ENCODE measurements at places on chromosomes 11 and 22.

- DNase-seq, result no peak
Measured at GRCh38 chr11:69193151-69193550, 37.4 kb downstream of the SMIM38 start.

DNA sequence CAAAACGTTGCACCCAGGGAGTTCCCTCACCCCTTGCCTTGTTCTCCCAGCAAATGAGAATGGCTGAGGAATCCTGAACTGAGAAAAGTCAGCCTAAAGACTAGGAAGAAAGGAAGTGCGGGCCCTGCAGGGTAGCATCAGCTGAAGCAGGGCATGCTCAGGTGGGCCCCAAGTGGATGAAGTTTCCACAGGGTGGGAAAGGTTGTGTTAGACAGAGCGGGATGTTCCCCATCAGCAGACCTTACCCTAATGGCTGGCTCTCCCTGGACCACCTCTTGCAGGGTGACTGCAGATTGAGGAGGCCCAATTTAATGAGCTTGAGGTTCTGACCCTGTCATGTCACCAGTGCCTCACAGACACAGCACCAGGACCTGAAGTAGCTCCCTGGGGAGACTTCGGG is 81.5 kb upstream of the MYOD1 start:
- no peak for DNase-seq

DNA sequence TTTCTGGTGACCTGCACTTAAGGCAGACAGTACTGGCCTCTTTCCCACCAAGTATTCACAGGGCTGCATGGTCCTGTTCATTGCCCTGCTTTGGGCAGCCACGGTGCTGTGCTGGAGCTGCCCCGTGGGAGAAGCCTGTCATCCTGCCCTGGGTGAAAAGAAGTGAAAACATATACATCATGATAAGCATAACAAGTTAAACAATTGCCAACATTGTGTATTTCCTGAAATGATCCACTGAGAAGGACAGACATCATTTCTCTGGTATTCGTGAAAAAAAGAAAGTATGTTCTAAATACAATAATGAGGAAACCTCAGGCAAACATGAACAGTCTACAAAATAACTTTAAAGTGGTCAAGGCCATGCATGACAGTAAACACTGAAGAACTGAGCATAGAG is 393.1 kb downstream of the TMEM135 start:
- no peak for DNase-seq

DNA sequence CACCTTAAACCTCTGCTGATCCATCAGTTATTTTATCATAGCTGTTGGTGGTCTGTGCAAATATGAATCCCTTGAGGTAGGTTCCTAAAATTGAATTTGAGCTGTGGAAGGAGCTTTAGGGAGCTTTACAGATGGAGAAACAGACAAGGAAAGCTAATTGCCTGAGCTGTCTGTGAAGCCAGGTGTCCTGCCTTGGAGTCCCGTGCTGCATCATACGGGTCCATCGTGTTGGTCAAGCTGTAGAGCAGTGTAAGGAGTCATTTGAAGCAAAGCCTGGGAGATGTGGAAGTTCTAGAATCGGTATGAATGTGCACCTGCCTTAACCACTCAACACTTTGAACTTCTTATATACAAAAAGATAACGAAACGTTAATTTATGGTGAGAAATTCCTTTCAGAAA is 1.0 kb downstream of the POLA2 start:
- no peak for DNase-seq

DNA sequence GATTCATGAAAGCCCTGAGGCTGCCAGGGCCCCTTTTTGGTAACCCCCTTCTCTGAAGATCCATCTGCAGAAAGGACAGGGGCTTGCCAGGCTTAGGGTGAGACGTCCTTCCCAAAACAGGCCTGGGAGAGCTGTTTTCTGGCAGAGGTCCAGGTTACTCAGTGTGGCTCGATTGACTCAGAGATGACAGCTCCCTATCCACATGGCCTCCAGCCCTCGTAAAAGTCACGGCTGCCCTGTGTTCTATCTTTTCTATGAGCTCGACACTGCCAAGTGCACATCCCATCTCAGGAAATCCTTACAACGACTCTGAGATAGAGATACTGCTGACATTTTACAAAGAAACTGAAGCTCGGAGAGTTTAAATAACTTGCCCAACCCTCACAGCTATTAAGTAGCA is 20.4 kb downstream of the ADAMTS8 start:
- no peak for DNase-seq

DNA sequence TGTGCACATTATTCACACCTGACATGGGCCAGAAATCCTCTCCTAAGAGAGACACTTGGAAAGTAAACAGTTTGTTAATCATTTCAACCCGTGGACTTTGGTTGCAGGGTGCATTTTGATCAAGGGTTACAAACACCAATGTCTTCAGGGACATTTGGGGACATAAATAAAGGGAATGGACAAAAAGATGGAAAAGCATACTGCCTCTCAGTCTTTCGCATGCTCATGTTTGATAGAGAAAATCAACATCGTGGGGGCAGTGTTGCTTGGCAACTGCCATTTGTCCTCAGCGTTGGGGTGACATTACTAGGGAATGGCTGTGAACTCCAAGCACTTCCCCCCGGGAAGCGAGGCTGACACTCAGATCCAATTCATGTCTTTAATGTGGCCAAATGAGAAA is 114.7 kb upstream of the OR4B1 start:
- no peak for DNase-seq

DNA sequence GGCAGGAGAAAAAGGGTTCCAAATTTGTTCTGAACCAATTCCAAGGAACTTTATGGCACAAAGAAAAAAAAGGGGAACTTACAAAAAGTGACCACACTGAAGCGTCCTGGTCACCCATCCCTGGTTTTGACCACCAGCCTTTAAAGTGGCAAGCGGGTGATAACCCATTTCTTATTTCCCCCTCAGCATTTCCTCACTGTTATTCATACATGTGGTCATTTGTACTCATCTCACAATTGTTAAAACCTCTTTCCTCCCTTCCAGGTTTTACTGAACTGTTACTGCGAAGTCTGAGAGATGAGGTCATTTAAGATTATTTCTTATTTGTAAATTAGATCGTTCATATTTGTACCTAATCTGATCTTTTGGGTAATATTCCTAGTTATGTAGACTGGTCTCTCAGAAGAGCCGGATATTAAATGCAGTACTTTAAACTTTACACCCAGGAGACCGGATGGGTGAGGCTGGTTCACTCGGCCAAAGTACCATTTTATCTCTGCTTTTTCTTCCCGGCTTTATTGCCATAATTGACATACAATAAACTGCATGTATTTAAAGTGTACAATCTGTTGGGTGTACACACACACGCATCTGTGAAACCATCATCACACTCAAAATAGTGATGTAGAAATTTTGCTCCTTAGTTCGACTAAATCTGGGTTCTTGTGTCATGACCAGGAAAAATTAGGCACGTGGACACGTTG is 47.0 kb downstream of the CDPF1 start:
- DNase-seq, result no peak

- no peak for DNase-seq
Measured at GRCh38 chr22:17137861-17138425, 16.8 kb upstream of the TMEM121B start.

DNA sequence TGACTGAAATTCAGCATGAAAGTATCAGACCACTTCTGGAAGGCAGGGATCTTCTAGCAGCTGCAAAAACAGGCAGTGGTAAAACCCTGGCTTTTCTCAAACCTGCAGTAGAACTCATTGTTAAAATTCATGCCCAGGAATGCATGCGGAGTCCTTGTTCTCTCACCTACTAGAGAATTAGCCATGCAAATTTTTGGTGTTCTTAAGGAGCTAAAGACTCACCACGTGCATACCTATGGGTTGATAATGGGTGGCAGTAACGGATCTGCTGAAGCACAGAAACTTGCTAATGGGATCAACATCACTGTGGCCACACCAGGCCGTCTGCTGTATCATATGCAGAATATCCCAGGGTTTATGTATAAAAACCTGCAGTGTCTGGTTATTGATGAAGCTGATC is 19.1 kb downstream of the ZBTB44 start:
- DNase-seq, result no peak

DNA sequence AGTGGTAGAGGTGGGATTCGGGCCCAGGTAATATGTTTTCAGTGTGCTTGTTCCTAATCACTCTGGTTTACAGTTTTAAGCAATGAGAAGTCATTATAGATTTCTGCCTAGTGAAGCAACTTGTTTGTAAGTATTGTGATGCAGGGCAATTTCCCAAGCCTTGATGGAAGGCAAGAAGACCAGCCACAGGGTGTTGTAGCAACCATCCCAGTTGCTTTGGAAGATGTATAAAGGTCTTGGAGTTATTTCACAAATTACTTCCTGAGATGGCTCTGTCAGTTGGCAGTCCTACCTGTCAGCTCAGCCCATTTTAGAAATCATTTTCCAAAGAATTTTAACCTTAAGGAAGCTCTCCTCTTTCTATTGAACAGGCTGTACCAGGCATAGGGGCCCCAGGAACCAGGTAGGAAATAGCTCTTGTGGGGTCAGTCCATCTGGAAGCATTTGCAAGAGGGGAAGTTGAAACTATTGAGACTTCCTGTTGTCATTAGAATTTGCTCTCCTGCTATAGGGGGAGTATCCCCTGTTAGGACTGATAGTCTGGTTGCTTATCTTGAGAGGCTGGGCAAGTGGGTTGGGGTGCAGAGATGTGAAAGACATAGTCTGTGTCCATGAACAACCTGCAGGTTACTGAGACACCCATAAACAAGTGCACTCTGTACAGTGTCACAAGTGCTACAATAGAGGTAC is 47.9 kb downstream of the STIM1 start:
- DNase-seq, result no peak

DNA sequence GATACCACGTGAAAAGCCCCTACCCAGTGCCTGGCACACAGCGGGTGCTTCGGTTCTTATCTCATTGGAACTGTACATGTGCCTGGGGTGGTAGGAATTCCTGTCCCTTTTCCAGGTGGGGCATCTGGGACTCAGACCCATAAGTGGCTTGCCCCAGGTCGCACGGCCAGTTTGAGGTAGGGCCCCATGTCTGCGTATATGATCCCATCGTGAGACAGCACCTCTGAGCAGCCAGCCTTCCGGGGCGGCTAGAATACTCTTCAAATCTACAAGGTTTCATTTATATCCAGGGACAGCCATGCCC is 33.5 kb upstream of the SMIM38 start:
- DNase-seq, result no peak

DNA sequence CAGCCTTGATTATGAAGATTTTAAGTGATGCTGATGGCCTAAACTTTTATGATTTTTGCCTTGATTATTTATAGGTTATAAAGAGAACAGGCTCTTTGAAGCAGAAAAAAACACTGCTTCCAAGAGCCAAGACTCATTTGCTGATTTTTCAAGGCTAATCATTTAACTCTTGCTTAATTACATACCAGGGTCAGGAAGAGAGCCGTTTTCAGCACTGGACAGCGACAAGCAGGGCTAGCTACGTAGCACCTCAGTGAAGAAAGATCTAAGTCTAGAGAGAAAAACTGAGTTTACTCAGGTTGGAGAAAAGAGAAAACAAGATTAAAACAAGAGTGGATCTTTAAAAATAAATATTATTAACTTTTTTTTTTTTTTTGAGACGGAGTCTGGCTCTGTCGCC is 615.4 kb upstream of the B3GAT1 start:
- no peak for DNase-seq
